HT1080 (cell line): ENCODE measurements at places on chromosomes 5 and 9. TPM values are rescaled to one million over a fixed set of nuclear protein-coding genes. Genes with fewer than 3 reads are reported as not detected.

The FOXD4 gene
- total RNA-seq = 1.1 and 1.2 TPM in 2 replicates

The EXOSC3 gene
- total RNA-seq = 146 and 181 TPM in 2 replicates

The PCDHGB7 gene
- 0.47 and 0.53 TPM in 2 replicates for total RNA-seq

The TEX48 gene
- total RNA-seq = 0.96 TPM in 1 of 2 replicates, not detected in the other

The CCIN gene
- 0.03 TPM in 1 of 2 replicates, not detected in the other for total RNA-seq

The GMCL2 gene
- total RNA-seq = not detected in 2 replicates

The CCNO gene
- total RNA-seq = 1.9 and 3.2 TPM in 2 replicates

The TNC gene
- total RNA-seq = 44.5 and 45.8 TPM in 2 replicates

The ADRB2 gene
- 0.11 and 0.17 TPM in 2 replicates for total RNA-seq

The ACTBL2 gene
- 0.47 and 0.80 TPM in 2 replicates for total RNA-seq

The ANKRD18A gene
- total RNA-seq = not detected in 2 replicates

The SHISAL2B gene
- 0.10 TPM in 1 of 2 replicates, not detected in the other for total RNA-seq

The GPRIN1 gene
- total RNA-seq = 10.4 and 13.1 TPM in 2 replicates

The HAVCR2 gene
- total RNA-seq = 0.20 and 0.39 TPM in 2 replicates

The FAM200C gene
- total RNA-seq = 5.0 TPM in 2 replicates

The SOX30 gene
- not detected in 2 replicates for total RNA-seq

The SLC6A18 gene
- not detected in 2 replicates for total RNA-seq

The ANKRD20A1 gene
- 11.8 and 12.3 TPM in 2 replicates for total RNA-seq

The PCDH1 gene
- total RNA-seq = 4.0 and 4.4 TPM in 2 replicates

The LIX1 gene
- 0.03 TPM in 1 of 2 replicates, not detected in the other for total RNA-seq

The PLCXD3 gene
- 0.07 TPM in 1 of 2 replicates, not detected in the other for total RNA-seq

The FOXD4L5 gene
- not detected in 2 replicates for total RNA-seq

The CDKN2AIPNL gene
- 81.7 and 83.0 TPM in 2 replicates for total RNA-seq

The DMRT3 gene
- total RNA-seq = not detected in 2 replicates

The CDH9 gene
- total RNA-seq = not detected in 2 replicates

The FBP2 gene
- total RNA-seq = not detected in 2 replicates

The TJP2 gene
- total RNA-seq = 107 and 115 TPM in 2 replicates

The THBS4 gene
- 0.53 and 2.0 TPM in 2 replicates for total RNA-seq
